HFFc6 (cell line): ENCODE measurements at places on chromosomes 6 and 20. TPM values are rescaled to one million over a fixed set of nuclear protein-coding genes. Genes with fewer than 3 reads are reported as not detected.

SF3B5 gene
- total RNA-seq, result 180 to 194 TPM (median 184 TPM) in 3 replicates

DNA sequence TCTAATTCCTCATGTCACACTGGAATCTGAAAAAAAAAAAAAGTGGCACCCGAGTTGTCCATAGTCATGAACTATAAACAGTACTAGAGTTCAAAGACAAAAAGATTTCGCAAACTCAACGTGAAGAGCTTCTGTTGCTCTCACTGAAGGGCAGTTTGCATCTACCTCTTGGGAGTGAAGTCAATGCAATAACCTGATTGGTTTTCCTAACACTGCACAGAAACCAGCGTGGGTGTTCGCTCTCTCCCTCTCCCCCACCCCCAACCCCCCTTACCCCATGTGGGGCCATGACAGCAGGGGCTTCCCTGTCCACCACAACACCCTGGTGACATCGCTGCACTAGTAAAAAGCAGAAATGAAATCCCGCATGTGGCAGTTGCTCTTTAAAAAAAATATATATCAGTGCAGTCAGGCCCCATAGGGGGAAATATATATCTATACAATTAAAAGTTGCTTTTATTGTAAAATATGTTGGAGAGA is 66.9 kb downstream of the GMPR start:
- no peak for DNase-seq
- H3K27me3 ChIP-seq, result peaks cover 4% of the 10 kb centered on the region; the same call in 1 of the 2 replicates
- H3K36me3 ChIP-seq, result peaks cover 12% of the 10 kb centered on the region
- no peak overlapping the region for H3K27ac ChIP-seq
- H3K4me3 ChIP-seq, result no peak overlapping the region

DNA sequence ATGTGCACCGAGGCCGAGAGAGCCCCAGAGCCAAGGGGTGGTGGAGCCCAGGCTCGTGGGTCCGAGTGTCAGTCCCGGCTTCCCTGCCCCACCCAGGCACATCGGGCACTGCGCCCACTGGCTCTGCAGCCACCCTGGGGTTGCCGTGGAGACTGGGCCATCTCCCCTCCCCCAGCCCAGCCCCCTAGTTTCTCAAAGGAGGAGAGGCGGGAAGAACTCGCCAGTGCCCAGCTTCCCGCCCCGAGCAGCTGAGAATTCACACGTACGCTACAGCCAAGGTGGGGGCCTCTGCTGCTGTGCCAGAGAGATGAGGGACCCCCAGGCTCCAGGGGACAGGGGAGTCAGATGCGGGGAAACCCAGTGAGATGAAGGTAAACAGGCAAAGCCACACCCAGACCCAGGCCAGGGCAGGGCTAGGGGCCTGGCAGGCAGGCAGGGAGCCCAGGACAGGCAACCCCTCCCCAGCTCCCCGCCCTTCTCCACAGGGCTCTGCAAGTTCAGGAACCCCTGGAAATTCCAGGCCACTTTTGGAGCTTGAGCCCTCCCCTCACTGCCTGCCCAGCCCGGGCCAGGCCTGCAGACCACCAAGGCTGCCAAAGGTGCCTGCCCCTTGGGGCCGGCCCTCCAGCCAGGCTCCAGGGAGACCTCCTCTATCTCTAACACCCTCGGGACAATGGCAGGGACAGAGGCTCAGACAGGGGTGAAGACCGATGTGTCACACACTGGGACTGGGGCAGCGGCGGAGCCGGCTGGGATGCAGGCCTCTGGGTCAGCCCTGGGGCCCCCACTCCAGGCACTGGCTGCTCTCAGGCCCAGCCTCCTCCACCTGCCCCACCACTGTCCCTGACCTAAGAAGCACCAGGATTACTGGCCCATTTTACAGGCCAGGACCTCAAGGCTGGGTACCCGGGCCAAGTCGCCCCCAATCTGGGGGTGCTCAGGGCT is 6.0 kb downstream of the LAMA5 start:
- no peak overlapping the region for H3K4me3 ChIP-seq
- H3K4me1 ChIP-seq, result peaks cover 1% of the 10 kb centered on the region; the same call in 1 of the 2 replicates
- H3K27me3 ChIP-seq, result peaks cover 2% of the 10 kb centered on the region; the same call in 1 of the 2 replicates

DNA sequence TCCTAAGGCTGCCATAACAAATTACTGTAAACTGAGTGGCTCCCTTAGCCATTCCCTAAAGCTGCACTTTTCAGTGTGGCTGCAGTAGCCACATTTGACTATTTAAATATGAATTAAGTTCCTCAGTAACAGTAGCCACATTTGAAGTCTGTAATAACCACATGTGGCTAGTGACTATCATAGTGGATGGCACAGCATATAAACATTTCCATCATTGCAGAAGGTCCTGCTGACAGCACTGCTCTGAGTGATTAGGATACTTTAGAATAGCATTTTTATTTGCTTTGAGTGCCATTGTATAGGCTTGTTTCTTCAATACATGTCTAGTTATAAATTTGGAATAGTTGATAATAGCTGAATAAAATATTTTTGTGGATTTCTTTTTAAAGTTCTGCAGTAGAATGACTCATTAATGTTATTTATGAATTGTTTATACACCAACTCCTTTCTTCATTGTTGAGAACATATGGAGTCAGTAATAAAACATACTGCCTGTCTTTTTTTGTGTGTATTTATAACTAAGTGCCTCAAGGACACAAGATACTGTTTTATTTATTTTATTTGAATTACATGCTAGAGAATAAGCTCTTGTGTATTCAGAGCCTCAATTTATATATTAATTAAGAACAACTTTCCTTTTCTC is 217.2 kb downstream of the CDKAL1 start:
- peaks cover 14% of the 10 kb centered on the region for H3K36me3 ChIP-seq
- DNase-seq, result no peak
- no peak overlapping the region for H3K27ac ChIP-seq
- peaks cover 49% of the 10 kb centered on the region for H3K4me1 ChIP-seq

DNA sequence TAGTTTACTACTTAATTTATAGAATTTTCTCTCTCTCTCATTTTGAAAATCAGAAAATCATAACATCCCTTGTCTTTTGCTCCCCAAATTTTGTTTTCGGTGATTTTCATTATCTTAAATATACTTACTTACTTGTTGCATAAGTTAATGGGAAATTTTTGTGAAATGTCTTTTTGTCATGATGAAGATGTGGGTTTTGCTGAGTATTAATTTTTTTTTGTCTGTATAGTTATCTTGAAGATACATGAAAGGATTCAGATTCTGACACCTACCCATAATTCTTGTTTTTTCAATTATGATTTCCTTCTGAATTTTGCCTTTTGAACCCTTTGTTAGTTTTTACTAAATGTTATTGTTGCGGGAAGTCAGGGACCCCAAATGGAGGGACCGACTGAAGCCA is 817.9 kb downstream of the EYS start:
- no peaks in the 10 kb centered on the region for H3K36me3 ChIP-seq
- H3K4me1 ChIP-seq, result no peaks in the 10 kb centered on the region
- no peaks in the 10 kb centered on the region for H3K27me3 ChIP-seq
- H3K27ac ChIP-seq, result no peak overlapping the region
- DNase-seq, result no peak

TRIM15 gene
- not detected in 3 replicates for total RNA-seq

GRCh38 chr6:116101302-116101718 is 657 bp downstream of the NT5DC1 start:
- H3K27me3 ChIP-seq, result no peaks in the 10 kb centered on the region
- H3K4me3 ChIP-seq, result peak overlapping the region; percentile 93
- DNase-seq, result no peak
- H3K27ac ChIP-seq, result peak overlapping the region; percentile 83
- H3K4me1 ChIP-seq, result peaks cover 59% of the 10 kb centered on the region

MATN4 gene
- total RNA-seq, result not detected in 2 replicates

GRCh38 chr6:118354641-118355040 is 193.5 kb upstream of the PLN start:
- no peaks in the 10 kb centered on the region for H3K36me3 ChIP-seq
- DNase-seq, result no peak
- peaks cover 7% of the 10 kb centered on the region for H3K4me1 ChIP-seq

HEY2 gene
- total RNA-seq, result not detected in 3 replicates

DNA sequence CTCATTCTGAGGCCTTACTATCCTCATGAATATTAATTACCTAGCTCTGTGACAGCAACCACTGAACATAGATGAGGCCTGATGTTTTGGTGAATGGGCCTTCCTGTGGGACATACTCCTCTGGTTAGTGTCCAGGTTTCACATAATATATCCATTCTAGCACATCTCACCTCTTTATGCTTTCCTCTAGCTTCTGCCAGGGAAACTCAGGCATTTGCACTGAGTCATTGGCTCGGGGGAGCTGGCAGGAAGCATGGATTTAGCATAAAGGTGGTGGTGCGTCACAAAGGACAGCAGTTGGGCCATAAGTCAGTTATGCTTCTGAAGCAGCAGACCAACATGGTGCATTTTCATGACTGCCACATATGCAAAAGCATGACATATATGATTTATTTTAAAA is 37.5 kb upstream of the TMEM170B start:
- peaks cover 25% of the 10 kb centered on the region for H3K4me1 ChIP-seq
- H3K27ac ChIP-seq, result peak overlapping the region; percentile 42; the same call in 1 of the 2 replicates
- H3K4me3 ChIP-seq, result no peak overlapping the region
- H3K27me3 ChIP-seq, result no peaks in the 10 kb centered on the region; the same call in 1 of the 2 replicates
- no peaks in the 10 kb centered on the region for H3K36me3 ChIP-seq

DNA sequence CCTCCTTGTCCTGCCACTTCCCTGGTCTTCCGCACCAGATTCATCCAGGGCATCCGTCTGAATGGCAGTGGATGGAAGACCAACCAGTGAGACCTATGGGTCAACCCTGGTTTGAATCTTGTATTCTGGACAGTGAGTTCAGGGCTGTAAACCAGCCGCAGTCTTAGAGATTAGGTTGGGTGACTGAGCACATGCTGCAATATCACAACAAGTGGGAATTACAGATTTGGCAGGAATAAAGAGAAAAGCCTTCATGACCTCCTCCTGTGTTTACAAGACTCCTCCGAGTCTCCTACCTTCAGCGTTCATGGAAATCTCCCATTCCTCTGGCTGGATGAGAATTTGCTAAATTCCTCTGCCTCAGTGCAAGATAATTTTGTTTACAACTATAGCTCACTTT is 9.9 kb downstream of the ECI2 start:
- no peak for DNase-seq
- H3K4me1 ChIP-seq, result peaks cover 57% of the 10 kb centered on the region
- peak overlapping the region; percentile 71 for H3K4me3 ChIP-seq
- H3K27ac ChIP-seq, result peak overlapping the region; percentile 80

GPANK1 gene
- total RNA-seq, result 11.6 to 15.0 TPM (median 14.0 TPM) in 3 replicates

- H3K36me3 ChIP-seq, result no peaks in the 10 kb centered on the region
- no peak overlapping the region for H3K27ac ChIP-seq
- H3K27me3 ChIP-seq, result no peaks in the 10 kb centered on the region
- no peaks in the 10 kb centered on the region for H3K4me1 ChIP-seq
- no peak overlapping the region for H3K4me3 ChIP-seq
- no peak for DNase-seq
Measured at GRCh38 chr6:79909517-79909916, 37.8 kb downstream of the ELOVL4 start.
